ENCODE measurements at places on chromosomes 6 and 20.

DNA sequence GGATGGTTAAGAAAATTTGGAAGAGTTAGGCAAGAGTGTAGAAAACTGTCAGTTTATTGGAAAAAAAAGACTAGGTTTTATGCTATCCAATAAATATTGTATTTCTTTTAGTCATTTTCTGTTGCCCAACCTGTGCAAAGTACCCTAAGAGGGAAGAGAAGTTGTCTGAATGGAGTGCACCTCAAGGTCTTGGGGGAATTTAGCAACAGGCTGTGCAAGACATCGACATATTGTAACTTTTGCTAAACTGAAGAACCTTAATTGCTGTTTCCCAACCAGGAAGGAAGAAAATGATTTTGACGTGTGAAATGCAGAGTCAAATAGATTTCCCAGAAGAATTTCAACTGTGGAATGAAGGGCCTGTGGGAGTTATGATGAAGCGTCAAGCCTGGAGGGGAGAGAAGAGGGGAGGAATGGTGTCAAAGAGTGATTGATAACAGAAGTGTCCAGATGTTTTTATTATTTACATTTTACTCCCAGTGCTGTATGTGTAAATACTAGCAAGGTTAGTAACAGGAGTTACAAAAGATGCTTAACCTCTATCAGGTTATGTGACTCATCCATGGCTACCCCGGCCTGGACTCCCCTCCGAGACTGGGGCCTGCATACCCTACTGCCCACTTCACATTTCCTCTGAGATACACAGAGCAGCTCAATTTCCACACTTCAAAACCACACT lies 246.8 kb downstream of the MYLK4 start:
- DNase-seq = no peak

- DNase-seq = no peak
Measured at GRCh38 chr20:57465486-57465885, 59.5 kb downstream of the CTCFL start.

- no peak for DNase-seq
Measured at GRCh38 chr6:548091-548490, 108.8 kb downstream of the HUS1B start.

DNA sequence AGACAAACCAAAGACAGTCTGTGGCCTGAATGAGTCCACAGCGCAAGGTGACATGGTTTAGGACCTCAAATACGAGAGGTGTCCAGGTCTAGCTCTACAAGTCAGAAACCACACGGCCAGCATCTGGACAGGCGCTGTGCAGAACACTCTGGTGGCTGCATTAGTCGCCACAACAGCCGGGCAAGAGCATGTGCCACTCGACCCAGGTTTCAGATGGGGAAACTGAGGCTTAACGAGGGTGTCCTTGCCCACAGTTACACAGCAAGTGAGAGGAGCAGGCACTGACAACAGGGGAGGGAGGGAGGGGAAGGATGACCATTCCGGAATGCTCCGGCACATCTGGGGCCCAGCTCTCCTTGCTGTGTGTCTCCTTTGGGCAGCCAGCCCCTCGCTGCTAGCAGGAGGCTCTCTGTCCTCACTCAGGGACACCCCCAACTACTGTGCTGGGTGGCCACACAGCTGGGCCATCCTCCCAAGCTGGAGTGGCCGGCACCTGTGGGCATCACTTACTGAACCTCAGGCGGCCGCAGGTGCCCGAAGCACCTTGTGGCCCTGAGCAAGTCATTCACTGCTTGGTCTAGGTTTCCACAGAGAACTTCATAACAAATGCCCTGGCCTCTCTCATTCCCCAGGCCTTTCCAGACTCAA lies 6.6 kb downstream of the DLL1 start:
- no peak for DNase-seq

DNA sequence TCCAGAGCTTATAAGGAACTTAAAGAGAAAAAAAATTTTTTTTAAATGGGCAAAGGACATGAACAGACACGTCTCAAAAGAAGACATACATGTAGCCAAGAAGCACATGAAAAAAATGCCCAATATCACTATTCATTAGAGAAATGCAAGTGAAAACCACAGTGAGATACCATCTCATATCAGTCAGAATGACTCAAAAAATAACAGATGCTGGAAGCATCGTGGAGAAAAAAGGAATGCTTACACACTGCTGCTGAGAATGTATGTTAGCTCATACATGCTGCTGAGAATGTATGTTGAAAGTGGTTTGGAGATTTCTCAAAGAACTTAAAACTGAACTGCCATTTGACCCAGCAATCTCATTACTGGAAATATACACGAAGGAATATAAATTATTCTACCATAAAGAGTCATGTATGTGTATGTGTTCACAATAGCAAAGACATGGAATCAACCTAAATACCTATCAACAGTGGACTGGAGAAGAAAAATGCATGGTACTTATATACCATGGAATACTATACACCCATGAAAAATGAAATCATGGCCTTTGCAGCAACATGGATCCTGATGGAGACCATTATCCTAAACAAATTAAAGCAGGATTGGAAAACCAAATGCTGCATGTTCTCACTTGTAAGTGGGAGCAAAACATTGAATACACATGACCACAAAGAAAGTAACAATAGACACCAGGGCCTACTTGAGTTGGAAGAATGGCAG lies 5.2 kb downstream of the OR11A1 start:
- DNase-seq = no peak

- DNase-seq = no peak
Measured at GRCh38 chr6:150078788-150079187, 9.9 kb upstream of the ULBP3 start.

GRCh38 chr6:151014404-151015100 lies 149.1 kb downstream of the MTHFD1L start:
- peak; percentile 82 for DNase-seq

- DNase-seq = peak; percentile 73
Measured at GRCh38 chr20:39880890-39881289, 808.1 kb downstream of the MAFB start.

DNA sequence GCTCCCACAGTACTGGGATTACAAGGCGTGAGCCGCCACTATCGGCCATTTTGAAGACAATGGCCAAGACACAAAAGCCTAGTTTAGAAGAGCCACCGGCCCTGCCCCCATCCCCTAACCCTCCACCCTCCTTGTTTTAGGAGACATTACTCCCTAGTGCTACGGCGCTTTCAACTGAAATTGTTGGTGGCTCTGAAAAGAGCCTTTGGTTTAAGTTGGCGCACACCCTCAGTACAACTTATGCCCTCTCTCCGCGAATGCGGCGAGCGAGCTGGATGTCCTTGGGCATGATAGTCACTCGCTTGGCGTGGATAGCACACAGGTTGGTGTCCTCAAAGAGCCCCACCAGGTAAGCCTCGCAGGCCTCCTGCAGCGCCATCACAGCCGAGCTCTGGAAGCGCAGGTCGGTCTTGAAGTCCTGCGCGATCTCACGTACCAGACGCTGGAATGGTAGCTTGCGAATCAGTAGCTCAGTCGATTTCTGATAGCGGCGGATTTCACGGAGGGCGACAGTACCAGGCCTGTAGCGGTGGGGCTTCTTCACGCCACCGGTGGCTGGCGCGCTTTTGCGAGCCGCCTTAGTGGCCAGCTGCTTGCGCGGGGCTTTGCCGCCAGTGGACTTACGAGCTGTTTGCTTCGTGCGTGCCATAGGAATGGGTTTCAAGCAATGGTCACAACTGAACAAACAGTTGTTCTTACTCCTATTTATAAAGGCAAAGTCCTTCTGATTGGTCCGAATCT lies 114.9 kb upstream of the BTN3A2 start:
- DNase-seq = peak; percentile 67

GRCh38 chr20:4689220-4689619 lies 32.5 kb upstream of the PRND start:
- no peak for DNase-seq

DNA sequence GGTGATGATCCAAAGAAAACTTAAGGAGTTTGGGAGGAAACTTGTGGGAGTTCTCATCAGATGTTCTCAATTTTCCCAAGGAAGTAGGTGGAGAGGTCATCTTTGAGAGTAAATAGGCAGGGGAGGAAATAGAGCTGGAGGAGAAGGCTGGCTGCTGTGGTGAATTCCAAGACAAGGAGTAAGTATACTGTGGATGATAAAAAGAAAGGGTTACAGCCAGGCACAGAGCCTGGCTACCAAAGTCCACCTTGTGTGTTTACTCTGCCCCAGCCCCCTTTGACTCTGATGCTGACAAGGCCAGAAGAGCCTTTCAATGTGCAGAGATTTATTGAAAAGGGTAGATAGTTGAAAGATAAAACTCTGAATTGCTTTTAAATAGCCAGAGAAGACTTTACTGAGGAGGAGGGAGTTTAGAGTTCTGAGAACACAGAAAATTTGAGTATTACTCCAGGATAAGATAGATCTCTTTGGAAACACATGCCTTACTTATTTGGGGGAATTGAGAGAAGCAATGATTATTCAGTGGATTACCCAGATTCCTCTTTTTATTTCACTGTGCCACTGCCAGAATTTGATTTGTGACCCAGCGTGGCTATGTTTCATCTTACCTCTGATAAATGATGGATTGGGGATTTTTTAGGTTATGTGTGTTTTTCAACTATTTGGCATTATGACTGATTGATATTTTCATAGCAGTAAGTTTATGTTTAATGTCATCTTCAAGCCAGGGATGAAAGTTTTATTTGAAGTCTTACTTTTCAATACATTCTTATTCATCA lies 182.6 kb upstream of the JAG1 start:
- DNase-seq = peak; percentile 25

GRCh38 chr6:124131779-124132178 lies 328.1 kb downstream of the NKAIN2 start:
- DNase-seq = no peak

- DNase-seq = no peak
Measured at GRCh38 chr20:16771213-16771612, 23.1 kb downstream of the OTOR start.

GRCh38 chr20:50328222-50328979 lies 137.8 kb downstream of the CEBPB start:
- DNase-seq = no peak

DNA sequence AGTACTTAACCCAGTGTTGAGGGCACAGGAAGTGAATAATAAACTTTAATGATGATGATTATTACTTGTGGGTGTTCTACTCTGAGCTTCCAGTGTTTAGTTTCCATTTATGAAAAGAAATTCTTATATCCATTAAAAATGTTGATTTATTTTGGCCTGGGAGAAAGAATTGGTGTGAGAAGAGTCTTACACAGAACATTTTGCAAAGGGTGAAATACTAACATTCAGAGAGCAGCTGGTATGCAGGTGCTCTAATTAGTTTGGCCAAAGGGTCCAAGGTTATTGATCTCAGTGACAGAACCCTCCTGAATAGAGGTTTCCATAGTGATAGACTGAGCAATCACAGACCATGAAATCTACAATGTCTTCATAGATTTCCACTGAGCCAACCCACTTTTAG lies 4.4 kb downstream of the OSER1 start:
- no peak for DNase-seq

GRCh38 chr20:2237059-2237458 lies 58.7 kb upstream of the TGM3 start:
- peak; percentile 90 for DNase-seq

DNA sequence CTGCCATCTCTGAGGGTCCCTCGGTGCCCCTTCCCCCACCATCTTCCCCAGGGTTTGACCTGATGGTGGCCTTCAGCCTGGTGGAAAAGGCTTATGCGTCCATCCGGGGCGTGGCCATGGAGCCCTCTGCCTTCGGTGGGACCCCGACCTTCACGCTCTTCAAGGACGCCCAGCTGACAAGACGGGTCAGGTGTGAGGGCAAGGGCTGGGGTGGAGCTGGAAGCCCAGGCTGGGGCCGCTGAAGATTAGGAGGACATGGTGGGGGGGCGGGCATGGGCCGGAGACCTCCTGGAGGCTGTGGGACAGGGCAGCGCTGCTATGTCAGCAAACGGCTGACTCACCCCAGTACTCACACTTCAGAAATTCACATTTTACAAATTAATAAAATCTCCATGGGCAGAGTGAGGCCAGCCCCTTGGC lies 23.5 kb downstream of the COL20A1 start:
- DNase-seq = no peak

- DNase-seq = no peak
Measured at GRCh38 chr20:36932476-36933426, 18.8 kb downstream of the SAMHD1 start.

DNA sequence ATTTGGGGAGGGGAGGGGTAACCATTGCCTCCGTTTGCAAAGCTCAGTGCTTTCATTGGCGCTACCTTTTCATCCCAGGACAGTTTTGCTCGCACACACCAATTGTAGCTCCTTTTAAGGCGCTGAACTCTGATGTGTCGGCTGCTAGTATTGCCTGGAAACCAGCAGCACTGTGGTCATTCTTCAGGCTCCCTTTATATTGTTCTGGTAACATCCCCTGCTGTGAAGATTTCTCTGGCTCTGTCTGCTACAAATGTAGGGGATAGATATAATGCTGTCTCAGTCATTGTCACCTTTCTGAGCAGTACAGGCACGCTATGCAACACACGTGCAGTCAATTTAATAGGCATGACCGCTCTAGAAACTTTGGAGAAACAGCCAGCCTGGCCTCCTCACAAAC lies 172.9 kb upstream of the SASH1 start:
- DNase-seq = no peak

DNA sequence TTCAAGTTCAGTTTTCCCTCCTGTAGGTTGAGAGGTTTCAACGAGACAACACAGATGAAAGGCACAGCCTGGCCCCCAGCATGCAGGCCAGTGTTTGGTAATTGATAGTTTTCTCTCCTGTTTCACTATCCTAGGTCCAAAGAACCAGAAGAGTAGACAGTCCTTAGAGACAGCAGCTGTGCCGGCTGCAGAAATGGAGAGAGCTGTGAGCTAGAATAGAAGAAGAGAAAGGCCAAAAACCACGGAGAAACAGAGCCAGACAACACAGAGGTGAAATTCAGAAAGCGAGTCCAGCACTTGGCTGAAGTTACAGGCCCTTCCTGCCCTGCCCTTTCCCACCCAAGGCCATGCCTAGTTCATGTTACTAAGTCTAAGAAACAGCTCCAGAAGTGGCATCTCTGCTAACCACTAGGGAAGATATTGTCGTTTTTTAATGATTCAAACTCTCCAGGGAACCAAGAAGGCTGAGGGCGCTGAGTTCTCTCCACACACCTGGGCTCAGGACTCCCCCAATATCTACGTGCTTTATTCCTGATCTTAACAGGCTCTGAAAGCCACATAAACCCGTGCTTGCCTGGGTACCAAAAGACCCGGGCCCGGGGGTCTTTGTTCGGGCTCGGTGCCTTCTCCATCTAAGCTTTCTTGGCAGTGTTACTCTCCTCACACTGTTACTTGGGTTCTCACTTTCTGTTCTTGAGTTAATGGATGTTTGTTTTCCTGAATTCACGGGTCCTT lies 16.5 kb upstream of the RBPJL start:
- DNase-seq = no peak

GRCh38 chr6:126696921-126697693 lies 357.2 kb downstream of the CENPW start:
- DNase-seq = peak; percentile 22

DNA sequence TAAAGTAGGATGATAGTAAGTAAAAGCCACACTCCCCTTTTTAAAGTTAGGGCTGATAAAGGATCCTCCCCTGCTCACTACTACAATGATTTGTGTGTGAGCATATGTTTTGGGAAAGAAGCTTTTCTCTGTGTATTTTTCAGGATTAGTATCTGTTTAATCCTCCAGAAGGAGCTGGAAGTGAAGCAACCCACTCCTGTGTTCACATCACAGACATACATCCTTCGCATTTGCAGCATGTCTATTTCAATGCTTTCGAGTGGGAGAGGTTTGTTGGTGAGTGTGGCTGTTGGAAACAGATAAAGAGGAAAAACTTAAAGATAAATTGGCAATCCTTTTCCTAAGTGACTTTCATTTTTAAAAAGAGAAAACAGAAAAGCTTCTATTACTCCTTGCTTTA lies 31.6 kb upstream of the RGS17 start:
- no peak for DNase-seq
